ENCODE measurements at places on chromosomes 5 and 9.
A peak's percentile ranks its signal among the peaks of the same experiment; 100 is the strongest.

GRCh38 chr5:72231991-72232703 is 87.9 kb downstream of the MRPS27 start:
- no peak for DNase-seq

DNA sequence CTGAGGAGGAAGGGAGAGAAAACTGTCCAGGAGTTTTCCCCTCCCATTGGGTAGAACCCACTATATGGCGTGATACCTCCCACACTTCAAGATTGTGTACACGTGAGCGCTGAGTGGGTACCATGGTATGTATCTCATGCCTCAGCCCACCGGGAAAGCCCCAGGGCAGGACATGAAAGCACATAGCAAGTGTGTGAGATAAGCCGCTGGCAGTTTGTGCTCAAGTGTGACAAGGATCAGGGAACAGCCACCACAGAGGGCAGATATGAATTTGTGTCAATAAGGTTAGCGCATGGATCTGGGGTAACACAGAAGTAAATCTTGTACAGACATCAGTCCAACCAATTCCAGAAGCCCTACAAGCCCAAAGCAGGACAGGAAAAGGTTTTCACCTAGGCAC is 42.6 kb upstream of the NAA35 start:
- DNase-seq: no peak

DNA sequence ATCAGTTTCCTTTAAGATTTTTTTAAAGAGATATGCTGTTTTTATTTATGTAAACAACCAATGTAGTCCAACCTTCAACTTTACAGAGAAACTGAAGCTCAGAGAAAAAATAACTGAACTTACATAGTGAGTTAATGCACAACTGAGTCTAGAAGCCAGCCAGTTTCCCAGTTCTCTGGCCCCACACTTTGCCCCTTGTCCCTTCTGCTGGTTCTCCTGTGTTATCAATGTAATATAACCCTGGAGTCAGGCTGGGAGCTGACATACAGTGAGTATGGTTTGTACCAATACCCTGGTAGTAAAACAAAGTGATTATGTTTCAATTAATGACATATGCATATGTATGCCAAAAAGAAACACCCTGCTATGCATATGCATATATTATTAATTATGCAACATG is 32.2 kb upstream of the GRIA1 start:
- DNase-seq: no peak

- no peak for DNase-seq
These were observed 115.4 kb downstream of the RGS3 start for GRCh38 chr9:113578882-113579282.

DNA sequence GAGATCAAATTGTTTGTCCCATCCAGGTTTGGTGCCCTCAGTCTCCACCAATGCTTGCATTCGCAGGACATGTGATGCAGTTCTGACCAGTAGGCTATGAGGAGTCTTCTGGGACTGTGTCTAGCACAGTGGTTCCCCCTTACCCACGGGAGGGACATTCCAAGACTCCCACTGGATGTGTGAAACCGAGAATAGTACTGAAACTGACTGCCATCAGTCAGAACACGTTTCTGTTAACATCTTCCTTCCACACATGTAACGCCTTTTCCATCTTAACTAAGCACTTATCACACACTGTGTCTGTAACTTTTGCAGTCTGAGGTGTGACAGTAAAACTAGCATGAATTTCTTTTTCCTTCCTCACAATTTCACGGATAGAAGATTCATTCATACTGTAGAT is 74.7 kb downstream of the PTTG1 start:
- DNase-seq: no peak

- no peak for DNase-seq
These were observed 1057.3 kb downstream of the TLE1 start for GRCh38 chr9:80632041-80632440.

DNA sequence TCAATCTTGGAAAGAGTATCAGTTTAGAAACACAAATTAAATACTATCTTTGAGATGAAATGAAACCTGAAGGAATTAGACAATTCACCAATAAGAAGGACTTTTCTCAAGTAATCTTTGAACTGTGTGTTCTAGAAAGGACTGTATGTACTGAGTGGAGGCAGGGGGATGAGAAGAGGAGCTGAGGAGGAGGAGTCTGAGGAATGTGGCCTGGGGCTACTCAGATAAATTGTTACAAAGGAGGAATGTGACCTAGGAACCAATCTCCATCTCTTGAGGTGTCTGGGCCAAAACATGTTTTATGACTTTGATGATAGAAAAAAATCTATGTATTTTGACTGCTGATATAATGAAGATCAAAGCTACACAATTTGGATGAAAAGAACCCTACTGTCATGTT is 124.3 kb upstream of the ANKRD55 start:
- DNase-seq: no peak

DNA sequence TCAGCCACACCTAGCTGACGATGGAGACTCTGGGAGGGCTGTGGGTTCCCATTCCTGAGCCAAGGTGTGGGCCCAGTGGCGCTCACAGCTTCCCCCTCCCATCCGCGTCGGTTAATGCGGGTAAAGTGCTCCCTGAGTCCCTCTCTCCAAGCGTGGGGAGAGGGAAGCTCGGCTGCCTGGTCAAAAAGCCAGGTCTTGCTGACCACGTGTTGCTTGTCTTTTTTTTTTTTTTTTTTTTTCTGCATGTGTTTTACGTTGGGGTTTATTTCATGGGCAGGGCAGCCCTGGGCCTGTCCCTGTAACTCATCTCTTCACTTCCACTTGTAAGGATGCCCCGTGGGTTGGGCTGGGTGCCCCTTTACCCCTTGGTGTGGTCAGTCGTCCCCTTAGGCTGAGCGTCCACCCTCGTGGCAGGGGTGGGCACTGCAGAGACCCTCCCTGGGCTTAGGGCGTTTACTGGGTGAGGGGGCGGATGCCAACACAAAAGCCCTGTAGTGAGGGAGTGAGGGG is 11.9 kb downstream of the NKD2 start:
- DNase-seq: no peak

GRCh38 chr5:114360816-114361723 is 800 bp upstream of the KCNN2 start:
- DNase-seq: peak; percentile 86

- no peak for DNase-seq
These were observed 107.9 kb downstream of the INVS start for GRCh38 chr9:100206899-100207298.

- no peak for DNase-seq
These were observed 99.1 kb upstream of the SMARCA2 start for GRCh38 chr9:1916095-1916494.

GRCh38 chr5:14767735-14768507 is 103.4 kb downstream of the OTULIN start:
- DNase-seq: no peak

- DNase-seq: no peak
These were observed 6.8 kb upstream of the IFNA5 start for GRCh38 chr9:21311889-21312288.

GRCh38 chr5:67404256-67405100 is 207.9 kb upstream of the CD180 start:
- DNase-seq: no peak

- no peak for DNase-seq
These were observed 261.1 kb downstream of the MED10 start for GRCh38 chr5:6117212-6117611.

DNA sequence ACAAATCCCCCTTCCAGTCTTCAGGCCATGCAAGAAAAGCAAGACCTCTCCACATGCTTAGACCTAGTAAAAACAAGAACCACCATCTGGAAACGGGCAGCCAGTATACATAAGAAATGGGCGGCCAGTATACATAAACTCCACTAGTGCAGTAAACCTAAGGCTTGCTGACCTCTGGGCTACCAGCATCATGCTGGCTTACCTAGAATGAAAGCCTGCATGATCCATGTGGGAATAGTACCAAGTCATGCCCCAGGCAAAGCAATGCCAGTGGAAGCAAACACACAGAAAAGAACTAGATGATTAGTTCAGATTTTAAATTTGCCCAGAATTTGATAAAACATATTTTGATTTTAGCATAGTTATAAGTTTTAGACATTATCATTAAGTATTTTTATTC is 1346.4 kb downstream of the EFNA5 start:
- no peak for DNase-seq

GRCh38 chr9:21801683-21802417 is 586 bp upstream of the MTAP start:
- DNase-seq: peak; percentile 90

DNA sequence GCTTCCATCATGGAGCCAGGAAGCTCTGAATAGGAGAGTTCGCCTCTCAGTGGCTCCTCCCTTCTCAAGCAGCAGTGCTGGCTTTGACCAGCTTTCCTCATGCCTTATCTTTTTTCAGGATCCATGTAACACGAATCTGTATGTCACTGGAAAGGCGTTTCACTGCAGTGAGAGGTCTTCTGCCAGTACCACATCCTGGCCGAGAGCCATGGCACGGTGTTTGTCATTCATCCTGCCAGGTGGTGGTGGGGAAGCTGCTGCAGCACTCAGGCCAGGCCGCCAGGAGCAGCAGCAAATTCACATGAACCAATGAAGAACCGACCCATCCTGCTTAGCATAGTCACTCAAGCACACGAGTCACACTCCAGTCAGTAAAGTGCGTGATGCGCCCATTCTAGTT is 179.0 kb downstream of the FANCC start:
- DNase-seq: no peak

- no peak for DNase-seq
These were observed 902.4 kb downstream of the NR2F1-AS1 start for GRCh38 chr5:92678640-92679039.

- no peak for DNase-seq
These were observed 440.6 kb upstream of the IZUMO3 start for GRCh38 chr9:24986331-24986730.

DNA sequence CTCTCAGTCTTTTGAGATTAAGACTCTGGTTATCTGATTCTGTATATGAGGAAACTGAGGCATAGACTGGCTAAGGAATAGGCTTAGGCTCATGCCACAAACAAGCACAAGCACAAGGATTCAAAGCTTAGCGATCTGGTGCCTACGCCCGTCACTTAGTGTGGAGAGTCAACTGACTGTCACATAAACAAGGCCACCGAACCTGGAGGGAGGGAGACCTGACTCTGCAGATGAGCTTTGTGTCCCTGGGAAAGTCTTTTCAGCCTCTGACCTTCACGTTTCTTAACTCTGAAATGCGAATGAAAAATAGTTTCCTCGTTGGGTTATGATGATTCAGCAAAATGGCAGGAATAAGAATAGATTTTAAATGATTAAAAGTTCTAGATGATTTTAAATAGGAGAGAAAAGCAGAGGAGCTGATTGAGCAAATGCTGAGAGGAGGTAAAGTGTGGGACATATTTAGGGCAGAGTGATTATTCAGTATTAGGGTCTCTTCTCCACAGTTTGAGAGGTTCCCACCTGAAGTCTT is 135.4 kb downstream of the GRIA1 start:
- DNase-seq: no peak

- no peak for DNase-seq
These were observed 323.3 kb upstream of the SLC30A5 start for GRCh38 chr5:68770551-68770950.

DNA sequence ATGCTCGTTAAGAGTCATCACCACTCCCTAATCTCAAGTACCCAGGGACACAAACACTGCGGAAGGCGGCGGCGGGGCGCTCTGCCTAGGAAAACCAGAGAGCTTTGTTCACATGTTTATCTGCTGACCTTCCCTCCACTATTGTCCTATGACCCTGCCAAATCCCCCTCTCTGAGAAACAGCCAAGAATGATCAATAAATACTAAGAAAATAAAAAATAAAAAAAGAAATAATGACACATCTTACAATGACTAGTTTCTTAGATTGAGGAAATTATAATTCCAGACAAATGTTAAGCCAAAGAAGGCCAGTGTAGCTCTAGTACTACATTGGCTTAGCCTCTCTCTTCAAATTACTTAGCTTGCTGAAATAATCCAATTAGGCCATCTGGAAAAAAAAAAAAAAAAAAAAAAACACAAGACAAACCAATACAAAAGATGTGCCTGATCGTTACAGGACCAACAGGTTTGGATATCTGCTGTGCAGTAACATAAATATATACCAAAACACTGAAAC is 58.0 kb downstream of the ANXA2R start:
- peak; percentile 43 for DNase-seq

- DNase-seq: no peak
These were observed 42.0 kb upstream of the FKTN start for GRCh38 chr9:105515811-105516413.

DNA sequence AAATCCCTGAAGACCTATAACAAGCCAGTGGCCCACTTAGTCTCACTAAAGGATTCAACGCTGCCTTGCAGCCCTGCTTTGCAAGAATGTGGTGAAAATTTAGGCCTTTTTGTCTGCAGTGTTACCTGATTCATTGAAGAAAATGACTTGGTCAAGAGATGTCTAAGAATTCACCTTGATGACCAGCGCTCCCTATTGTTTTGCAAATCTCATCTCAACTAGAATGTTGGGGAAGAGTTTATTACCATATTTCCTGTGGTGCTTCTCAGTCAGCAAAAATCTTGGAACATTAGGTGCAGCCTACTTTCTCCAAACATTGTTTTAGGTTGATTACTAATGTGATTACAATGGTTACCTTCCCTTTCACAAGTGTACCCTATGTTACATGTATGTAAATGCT is 53.5 kb downstream of the PLK2 start:
- DNase-seq: no peak

GRCh38 chr5:68343421-68343826 is 127.9 kb downstream of the PIK3R1 start:
- DNase-seq: no peak

DNA sequence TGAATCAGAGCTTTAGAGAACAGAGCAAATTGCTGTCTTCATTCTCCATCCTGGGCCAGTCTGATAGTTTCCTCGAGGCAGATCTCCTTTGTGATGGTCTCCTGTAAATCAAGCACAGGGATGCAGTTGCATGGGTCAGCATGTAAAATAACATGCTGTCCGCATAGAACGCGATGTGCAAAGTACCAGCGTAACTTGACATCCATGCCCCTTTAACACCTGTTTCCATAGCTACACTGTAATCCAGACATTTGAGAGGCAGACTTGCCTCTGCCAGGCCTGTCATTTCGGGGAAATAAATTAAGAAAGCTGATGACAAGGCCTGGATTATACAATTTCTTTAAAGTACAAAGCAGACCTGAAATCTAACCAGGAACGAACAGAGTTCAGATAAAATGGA is 413.5 kb downstream of the TLE4 start:
- DNase-seq: no peak

DNA sequence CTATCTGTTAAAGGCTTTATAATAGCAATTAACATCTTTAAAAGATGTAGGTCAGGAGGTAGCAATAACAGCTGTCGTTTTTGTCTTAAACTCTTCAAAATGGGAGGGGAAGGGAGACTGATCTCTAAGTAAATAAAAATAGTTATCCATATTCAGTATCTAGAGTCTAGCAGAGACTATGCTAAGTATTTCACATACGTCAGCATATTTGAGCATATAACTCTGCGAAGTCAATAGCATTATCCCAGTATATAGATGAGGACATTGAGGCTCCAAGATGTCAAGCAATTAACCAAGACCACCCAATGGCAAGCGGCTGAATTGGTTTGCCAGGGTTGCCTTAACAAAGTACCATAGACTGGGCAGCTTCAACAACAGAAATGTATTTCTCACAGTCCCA is 316.8 kb downstream of the MLLT3 start:
- DNase-seq: no peak

GRCh38 chr5:108670591-108671289 is 77.0 kb upstream of the FER start:
- peak; percentile 69 for DNase-seq

Measured in retina (tissue), 1 donor.